Tongue (tissue), 3 donors: ENCODE measurements at places on chromosomes 4 and X.

DNA sequence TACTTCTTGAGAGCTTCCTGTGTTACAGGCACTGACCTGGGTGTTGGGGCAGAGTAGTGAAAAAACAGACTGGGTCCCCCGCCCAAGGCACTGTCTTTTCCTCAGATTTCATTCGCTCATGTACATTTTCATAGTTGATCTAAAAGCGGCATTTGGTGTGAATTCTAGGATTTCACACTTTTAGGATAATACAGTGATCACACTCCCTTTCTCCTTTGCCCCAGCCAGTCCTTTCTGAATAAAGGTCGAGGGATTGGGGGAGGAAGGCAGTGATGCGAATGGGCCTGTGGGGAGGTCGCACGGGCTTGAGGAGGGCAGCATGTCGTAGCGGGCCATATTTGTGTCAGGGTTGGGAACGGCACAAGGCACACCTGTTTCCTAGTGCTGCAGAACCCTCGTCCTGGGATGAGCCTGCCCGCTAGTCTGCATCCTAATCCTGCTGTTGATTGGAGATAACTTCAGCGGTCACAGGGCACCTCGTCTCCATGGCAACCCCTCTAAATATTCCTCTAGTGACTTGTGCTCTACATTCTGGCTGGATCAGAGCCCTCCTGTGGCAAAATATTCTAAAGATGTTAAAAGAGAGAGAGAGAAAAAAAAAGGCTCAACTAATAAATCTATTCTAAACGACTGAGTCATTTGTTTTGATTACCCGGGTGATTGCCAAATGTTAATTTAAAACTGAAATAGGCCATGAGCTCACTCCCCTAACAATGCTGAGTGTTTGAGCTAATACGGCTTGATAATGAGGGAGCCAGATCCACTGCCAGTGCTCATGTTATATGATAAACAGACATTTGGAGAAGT is 21.8 kb downstream of the FHL1 start:
- peak; percentile 82 for DNase-seq

- no peak for DNase-seq
These were observed 53.7 kb downstream of the ATP10D start for GRCh38 chr4:47538825-47539154.

DNA sequence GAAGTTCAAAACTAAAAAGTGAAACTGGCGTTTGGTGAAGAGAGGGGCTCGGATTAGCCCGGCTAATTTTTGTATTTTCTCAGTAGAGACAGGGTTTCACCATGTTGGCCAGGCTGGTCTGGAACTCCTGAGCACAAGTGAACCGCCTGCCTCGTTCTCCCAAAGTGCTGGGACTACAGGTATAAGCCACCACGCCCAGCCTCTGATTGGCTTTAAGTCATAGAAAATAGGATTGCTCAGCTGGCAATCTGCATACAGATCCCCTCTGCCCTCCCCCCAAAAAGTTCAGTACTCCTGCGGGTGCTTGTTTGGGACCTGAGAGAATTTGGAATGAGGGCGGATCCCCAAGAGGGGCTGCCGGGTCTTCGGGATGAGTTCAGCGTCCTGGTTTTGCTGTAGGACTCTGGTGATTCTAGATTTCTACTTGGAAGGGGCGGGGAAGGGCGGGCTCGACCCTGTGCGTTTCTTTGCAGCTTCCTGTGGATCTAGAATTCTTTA is 537 bp upstream of the PRKX start:
- DNase-seq: peak; percentile 15

GRCh38 chr4:38275331-38276100 is 315.3 kb downstream of the PTTG2 start:
- peak; percentile 33 for DNase-seq

GRCh38 chrX:19121466-19121865 is 802 bp downstream of the ADGRG2 start:
- no peak for DNase-seq

DNA sequence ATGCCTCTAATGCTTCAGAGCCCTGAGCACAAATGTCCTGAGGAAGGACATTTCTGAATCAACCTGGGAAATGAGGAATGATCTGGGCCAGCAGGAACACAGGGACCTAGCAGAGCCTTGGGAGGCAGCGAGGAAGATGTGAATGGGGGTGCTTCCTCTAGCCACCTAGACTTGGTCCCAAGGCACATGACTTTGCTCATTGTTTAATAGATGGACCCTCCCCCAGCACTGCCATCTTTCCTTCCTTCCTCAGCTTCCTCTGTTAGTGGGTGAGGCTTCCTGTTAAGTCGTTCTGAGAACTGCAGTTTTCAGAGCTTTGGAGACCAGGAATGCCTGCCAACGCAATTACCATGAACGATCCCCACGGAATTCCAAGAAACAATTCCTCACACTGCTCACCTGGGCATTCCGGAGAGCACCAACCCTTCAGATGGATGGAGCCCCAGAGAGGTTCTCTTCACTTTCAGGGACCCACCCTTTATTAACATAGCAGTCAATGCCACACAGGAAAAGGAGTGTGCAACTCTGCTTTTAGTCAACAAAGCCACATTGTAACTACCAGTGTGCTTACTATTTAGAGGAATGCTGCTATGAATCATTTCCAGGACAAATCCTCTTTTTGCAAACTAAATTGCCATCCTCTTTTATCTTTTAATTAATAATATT is 48.5 kb upstream of the STIM2 start:
- DNase-seq: no peak

DNA sequence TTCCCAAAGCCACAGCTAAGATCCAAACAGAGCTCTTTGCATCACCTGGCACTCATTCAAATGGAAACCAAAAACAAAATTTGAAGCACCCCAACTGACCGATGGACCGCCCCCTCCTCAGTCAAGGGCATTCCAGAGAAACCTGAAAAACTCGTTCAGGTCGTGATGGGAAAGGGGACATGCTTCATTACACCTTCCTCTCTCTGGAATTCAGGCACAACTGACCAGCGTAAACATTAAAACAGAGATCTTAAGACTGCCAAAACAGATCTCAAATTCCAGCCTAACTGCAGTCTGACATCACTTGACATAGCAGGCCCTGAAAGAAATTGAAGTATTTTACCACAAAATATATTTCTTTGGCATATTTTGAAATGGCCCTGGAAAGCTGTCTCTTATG is 28.5 kb downstream of the PTTG2 start:
- no peak for DNase-seq
